Muscle of arm (tissue), 14 donors: ENCODE measurements at places on chromosomes 11 and 22.

DNA sequence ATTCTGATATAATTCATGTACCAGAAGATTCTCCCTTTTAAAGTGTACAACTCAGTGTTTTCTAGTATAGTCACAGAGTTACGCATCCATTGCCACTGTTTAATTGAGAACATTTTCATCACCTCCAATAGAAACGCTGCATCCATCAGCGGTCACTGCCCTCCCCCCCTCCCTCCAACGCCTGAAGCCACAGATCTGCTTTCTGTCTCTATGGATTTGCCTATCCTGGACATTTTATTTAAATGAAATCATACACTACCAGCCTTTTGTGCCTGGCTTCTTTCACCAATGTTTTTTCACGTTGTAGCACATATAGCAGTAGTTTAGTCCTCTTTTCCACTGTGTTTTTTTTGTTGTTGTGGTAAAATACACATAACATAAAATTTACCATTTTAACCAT is 22.8 kb downstream of the TCP11L1 start:
- no peak for DNase-seq

- DNase-seq, result no peak
Measured at GRCh38 chr22:46367707-46368191, 32.2 kb downstream of the TRMU start.

DNA sequence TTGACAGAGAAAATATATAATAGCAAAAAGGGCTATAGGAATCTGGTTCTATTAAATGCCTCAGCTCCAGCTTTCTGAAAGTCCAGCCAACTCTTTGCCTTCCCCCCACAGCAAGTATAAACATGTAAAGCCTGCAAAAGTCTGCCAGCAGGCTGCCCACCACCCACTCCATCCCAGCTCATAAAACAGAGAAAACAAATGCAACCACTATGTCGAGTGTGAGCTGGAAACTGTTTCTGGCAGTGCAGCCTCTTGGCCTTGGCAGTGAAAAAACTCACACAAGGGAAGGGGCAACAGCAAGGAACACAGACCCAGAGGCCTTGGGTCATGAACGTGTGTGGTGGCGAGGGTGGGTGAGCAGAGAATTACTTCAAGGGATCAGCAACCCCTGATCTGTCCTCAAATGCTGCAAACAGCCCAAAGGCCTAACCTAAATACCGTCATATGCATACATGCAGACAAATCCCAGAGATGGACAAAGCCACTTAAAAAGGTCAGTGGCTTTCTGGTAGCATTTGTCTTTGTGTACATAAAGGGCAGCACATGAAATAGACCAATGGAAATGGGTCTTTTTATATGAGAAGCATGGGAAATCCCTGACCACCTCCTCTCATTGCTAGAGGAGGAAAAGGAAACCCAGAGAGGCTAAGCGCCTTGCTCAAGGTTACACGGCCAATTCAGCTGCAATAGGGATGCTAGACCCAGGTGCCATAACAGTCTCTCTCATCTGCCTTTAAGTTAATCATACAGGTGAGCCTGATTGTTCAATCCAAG is 74.8 kb downstream of the NAT10 start:
- DNase-seq, result no peak

- no peak for DNase-seq
Measured at GRCh38 chr11:100887659-100888058, 200.6 kb downstream of the ARHGAP42 start.

DNA sequence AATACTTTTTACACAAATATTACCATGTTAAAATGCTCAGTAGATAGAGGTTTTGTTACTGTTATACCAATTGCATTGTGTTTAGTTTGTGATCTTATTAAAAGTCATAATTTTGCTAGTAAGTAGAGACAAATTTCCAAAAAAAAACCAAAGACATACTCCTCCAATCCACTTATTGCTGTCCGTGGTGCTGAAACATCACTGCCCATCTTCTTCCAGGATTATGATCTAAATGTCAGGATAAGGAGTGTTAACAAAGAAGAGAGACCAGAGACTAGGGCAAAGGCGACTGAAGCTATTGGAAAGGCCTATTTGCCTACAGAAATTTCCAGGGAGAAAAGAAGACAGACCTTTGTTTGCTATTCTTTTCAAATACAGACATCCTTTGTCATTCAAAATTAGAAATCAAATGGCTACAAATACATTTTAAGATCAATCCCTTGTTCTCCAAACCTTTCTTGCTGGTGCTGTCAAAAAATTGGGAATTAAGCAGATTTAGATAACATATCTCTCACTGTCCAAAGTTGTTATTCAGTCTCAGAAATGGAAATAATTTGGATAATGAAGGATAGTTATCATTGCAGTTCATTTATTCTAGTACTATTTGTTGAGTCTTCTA is 199.7 kb downstream of the C11orf91 start:
- DNase-seq, result peak; percentile 60

DNA sequence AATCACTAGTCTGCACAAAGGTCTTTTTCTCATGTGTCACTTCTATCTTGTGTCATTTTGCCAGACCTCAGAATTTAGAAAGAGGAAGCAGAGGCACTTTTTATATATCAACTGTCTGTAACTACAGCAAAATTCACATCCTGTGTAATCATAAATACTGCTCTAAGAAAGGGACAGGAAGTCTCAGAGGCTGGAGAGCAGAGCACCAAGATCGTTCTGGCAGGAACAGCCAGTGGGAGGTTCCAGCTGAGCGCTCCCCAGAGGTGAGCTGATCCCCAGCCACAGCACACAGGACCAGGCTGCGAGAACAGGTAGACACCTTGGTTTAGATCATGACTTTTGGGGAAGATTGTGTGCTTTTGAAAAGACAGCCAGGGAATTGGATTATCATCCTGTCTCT is at the start of gene MS4A7:
Gene MS4A7 (plus strand): TSS at position 179 of the 400 bp plus-strand sequence. CDS start 4,610 bp downstream, outside the sequence.
- DNase-seq, result peak; percentile 16
